ENCODE measurements at places on chromosomes 16 and 17.

GRCh38 chr17:12620200-12620720, 45.4 kb upstream of the MYOCD start:
- DNase-seq, result no peak

GRCh38 chr16:63069047-63069446, 1032.8 kb upstream of the CDH8 start:
- no peak for DNase-seq

DNA sequence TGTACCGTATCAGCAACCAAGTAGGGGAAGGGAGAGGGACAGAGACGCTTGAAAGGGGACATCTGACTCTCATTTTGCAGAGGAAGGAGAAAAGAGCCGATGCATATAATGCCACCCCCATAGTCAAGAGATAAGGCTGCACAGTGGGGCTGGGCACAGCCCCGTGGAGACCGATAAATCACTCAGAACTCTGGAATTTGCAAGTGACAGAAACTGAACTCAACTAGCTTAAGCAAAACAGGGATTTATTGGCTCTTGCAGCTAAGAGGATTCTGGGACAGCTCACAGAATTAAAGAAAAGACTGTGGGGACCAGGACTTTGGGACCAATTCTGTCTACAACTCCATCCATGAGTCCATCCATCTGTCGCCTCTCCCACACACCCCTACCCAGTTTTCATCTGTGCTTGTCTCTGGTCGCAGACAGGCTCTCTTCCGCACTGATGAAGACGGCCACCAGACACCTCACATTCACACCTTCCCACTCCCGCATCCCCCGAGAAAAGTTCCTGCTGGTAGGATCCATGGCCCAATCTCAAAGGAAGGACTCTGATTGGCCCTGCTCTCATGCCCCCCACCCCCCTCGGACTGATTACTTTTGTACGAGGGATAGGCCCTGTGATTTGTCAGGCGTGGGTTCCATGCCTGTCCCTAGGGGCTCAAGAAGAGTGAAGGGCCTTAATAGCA, 105.9 kb upstream of the RPL38 start:
- no peak for DNase-seq

DNA sequence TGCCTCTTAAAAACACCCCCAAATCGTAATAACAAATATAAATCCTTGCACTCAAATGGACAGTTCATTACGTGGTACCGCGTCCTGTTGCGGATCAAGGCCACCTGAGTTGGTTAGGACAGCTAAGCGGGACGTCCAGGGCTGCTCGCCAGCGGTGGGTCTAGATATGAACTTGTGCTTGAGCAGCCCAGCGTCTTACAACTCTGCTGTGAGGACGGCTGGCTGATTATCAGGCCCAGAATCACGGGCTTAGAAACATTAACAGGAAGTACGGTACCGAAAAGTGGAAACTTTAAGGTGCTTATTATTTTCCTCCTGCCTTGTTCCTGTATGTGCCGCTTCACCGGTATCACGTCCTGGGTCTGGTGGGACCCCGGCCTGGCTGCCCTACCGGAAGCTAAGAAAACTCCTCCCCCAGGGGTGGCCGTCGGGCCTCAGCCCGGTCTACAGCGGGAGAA, 832 bp upstream of the SRRM2 start:
- no peak for DNase-seq

DNA sequence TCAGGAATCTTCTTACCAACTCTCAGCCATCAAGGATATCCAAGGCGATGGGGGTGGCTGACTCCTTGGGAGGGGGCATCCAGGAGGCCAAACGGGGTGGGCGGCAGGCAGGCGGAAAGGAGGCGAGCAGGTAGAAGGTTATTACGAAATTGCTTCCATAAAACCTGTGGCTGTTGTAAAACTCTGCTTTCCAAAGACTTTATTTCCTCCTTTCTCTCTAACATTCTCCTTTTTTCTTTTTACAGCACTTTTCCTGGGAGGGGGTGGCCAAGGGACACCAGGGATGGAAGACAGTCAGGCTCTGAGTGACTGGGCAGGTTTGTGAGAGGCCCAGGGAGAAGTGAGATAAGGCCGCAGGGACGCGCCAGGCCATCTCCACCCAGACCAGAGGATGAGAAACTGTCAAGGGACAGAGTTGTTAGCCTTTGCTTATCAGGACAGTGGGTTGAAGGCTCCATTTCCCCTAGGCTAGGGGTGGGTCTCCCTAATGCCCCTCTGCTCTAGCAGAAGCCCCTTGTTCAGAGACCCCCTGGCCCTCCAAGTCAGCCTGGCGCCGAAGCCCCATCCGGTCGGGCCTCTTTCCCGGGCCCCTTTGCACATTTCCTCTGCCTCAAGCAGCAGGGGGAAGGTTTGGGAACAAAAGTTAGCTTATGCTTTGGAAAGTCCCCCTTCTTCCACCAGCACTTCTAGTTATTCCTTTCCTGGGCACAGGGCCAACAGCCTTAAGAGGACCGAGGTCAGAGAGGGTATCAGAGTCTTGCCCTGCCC, 5.0 kb upstream of the HOXB9 start:
- no peak for DNase-seq

DNA sequence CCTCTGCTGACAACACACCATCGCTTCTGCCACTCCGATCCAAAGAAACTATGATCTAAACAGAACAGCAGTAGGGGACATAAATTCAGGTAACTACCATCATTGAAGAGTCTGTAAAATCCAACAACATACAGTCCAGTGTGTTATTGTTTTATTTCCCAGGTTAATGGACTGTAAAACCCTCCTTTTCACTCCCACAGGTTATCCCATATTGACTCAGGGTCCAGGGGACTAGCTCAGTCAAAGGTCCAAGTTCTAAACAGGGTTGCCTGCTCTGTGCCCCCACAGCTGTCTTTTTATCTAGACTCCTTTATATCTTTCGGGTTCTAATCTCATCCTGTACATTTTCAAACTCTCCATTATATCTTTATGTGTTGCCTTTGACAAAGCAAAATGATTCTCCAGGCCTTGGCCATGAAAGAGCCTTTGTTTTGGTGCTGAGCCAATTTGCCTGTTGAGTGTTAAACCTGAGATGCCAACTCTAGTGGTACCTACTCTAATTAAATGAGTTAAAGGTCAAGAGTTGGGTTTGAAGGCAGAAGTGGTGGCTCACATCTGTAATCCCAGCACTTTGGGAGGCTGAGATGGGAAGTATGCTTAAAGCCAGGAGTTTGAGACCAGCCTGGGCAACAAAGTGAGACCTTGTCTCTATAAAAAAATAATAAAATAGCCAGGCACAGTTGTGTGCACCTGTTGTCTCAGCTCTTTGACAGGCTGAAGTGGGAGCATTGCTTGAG, 80.5 kb downstream of the SNX11 start:
- DNase-seq, result no peak

- no peak for DNase-seq
Measured at GRCh38 chr17:56665864-56666263, 72.4 kb downstream of the NOG start.

GRCh38 chr17:74603746-74604145, 11.7 kb upstream of the CD300LD start:
- DNase-seq, result no peak

DNA sequence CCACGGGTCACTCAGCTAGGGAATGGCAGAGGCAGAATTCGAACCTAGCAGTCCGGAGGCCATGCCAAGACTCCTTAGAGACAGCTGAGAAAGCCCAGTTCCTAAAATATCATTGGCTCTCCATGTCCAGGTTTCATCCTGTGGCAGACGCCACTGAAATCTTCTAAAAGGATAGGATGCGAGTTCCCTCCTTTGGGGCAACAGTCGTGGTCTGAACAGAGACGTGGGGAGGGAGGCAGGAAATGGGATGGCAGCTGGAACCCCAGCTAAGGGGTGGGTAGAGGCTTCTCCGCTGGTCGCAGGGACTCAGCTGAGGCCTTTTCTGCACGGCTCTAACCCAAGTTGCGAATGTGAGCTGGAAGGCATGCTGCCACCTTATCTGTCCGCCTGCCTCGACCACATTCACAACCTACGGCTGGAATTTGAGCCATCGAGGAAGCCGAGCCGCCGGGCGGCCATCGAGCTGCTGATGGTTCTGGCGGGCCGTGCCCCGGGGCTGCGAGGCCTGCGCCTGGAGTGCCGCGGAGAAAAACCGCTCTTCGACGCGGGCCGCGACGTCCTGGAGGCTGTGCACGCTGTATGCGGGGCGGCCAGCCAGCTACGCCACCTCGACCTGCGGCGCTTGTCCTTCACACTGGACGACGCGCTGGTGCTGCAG, 1.9 kb upstream of the HSF4 start:
- DNase-seq, result no peak

DNA sequence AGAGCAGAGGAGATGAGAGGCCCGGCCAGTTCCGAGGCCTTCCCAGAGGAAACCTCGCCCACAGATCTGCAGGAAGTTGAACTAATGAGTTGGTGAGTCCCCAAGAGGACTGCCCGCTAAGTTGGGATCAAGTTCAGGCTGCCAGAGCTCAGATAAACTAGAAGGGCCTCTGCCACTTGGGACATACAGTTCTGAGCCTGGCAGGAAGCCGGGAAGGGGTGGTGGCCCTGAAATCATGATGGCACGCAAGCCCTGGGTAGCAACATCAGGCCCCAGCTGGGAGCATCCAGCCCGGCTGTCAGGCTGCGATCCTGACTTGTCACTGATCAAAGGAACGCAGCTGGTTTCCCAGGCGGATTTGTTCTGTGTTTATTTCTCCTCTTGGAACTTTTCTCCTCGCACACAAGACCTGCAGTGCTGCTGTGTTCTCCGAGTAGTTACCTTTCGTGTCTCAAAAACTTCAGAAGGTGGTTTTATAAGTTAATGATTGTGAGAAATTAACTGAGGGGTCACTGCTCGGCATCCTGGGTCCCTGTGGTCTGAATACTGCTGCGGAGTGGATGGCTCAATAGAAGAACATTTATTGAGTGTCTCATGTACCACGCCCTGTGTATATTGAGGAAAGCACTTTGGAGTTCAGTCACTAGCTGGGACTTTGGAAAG, 8.0 kb upstream of the WFDC1 start:
- DNase-seq, result no peak

- no peak for DNase-seq
Measured at GRCh38 chr16:67270931-67271338, 8.4 kb upstream of the PLEKHG4 start.

DNA sequence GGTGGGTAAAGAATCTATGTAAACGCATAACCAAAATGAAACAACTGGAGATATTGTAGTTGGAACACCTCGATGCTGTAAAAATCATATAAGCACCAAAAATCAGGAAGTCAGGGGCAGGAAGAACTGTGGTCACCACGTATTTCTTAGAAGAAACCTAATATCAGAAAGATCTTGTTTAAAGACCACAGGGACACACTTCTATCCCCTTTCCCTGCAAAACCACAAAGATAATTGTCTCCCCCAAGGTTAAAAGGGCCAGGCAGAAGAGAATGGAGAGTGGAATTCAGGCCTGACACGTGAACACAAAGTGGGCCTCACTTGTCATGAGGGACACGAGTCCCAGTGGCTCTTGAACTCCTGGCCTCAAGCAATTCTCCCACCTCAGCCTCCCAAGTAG, 68.1 kb downstream of the GSG1L start:
- no peak for DNase-seq

DNA sequence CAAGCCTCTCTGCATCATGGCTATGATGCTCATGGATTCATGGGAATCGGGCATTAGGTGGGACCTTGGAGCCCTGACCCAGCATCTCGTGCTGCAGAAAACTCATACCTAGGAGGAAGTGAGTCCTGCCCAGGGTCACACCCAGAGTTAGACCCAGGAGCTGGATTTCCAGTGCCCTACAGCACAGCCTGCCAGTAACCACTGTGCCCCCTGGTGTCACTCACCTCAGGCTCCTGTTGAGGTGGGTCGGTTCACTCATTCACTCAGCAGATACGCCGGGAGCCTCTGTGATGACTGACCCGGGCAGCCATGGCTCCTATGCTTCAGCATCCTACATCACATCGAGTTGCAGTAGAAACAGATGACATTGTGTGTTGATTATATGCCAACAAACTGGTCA, 143.4 kb downstream of the MSI2 start:
- no peak for DNase-seq

GRCh38 chr16:75007443-75007842, 8.6 kb downstream of the ZNRF1 start:
- DNase-seq, result no peak

- no peak for DNase-seq
Measured at GRCh38 chr17:19392303-19392702, 5.3 kb upstream of the MFAP4 start.

GRCh38 chr17:81040791-81041337, 5.9 kb downstream of the BAIAP2 start:
- no peak for DNase-seq

- DNase-seq, result no peak
Measured at GRCh38 chr16:85162478-85163277, 50.4 kb upstream of the CIBAR2 start.

DNA sequence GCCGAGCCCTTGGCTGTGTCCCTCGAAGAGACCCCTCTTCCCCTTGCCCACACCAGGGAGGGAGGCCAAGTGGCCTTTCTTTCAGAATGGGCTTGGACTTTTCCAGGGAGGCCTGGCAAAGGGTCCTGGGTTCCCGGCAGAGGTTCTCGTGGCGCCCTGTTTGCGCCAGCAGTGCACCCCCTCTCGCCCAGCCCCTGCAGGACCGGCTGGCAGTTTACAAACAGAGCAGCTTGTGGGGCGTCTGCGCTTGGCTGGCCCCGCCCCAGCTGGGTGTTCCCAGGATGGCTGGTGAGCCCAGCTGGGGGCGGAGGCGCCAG, 137.8 kb upstream of the CIBAR2 start:
- DNase-seq, result no peak

GRCh38 chr16:49061137-49061714, 220.4 kb downstream of the CBLN1 start:
- DNase-seq, result no peak

GRCh38 chr16:3075523-3075915, 10.1 kb downstream of the IL32 start:
- DNase-seq, result no peak

- DNase-seq, result no peak
Measured at GRCh38 chr17:55829995-55830612, 79.3 kb downstream of the PCTP start.

GRCh38 chr16:3479654-3480216, 15.6 kb downstream of the C16orf90 start:
- DNase-seq, result no peak

DNA sequence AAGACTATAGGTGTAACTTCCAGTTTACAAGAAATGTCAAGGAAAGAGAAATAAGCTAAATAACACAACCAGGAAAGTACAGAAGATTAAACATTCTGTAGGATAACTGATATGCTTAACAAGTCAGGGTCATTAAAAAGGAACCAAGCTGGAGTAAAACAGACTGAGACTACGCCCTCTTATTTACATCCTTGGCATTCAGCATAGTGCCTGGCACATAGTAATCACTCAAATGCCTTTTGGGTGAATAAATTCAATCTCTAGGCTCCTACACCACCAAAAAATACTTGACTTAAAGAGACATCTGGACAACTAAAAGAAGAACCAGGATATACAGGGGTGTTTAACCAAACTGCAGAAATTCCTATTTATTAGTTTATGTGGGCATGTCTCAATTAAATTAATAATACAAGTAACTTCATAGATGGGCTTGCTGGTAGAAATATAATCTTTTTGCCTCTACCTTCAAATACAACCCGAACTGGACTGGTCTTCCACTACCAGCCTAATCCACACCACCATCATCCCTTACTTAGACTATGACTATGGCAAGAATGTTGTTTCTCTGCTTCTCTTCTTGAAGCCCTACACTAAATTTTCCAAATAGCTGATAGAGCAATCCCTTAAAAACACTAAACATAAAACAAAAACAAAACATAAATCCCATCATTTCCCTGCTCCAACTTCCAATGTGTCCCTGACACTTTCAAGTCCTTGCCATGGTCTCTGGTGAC, 47.7 kb upstream of the ULK2 start:
- no peak for DNase-seq

- DNase-seq, result no peak
Measured at GRCh38 chr17:78095035-78095434, 33.5 kb downstream of the TMC6 start.

GRCh38 chr16:82755570-82756282, 129.0 kb downstream of the CDH13 start:
- no peak for DNase-seq
